ENCODE measurements at places on chromosomes 6 and 20. TPM values are rescaled to one million over a fixed set of nuclear protein-coding genes. Genes with fewer than 3 reads are reported as not detected.

Gene DCDC2
- total RNA-seq: 2.6 TPM

Gene SDCBP2
- 2.2 TPM for total RNA-seq

Gene IER3
- total RNA-seq: 4.5 TPM

Gene HLA-DRB5
- not detected for total RNA-seq

Gene C20orf141
- not detected for total RNA-seq

Gene VGLL2
- not detected for total RNA-seq

Gene VWA7
- total RNA-seq: 0.36 TPM

Gene RPN2
- total RNA-seq: 85.2 TPM

Gene DOK5
- total RNA-seq: 23.6 TPM

Gene FAM162B
- 1.4 TPM for total RNA-seq

Gene AVP
- not detected for total RNA-seq

Gene NUS1
- total RNA-seq: 28.5 TPM

Gene ACSS1
- 13.5 TPM for total RNA-seq

Gene WFDC10B
- not detected for total RNA-seq

Gene PTCRA
- not detected for total RNA-seq

Gene GABBR1
- total RNA-seq: 133 TPM

Gene MANEA
- total RNA-seq: 18.5 TPM

Gene MCHR2
- total RNA-seq: 0.91 TPM

Gene ABHD16A
- total RNA-seq: 49.5 TPM

Gene TNFRSF6B
- total RNA-seq: 0.82 TPM

Gene DEK
- total RNA-seq: 127 TPM

Gene TMEM170B
- 42.9 TPM for total RNA-seq

Gene BCAS1
- total RNA-seq: 6.1 TPM

Gene GNRH2
- not detected for total RNA-seq

All from cerebellum (tissue), 4 donors.